ENCODE measurements at places on chromosomes 2 and 18.

GRCh38 chr18:7697306-7697705, 130.2 kb downstream of the PTPRM start:
- no peak for DNase-seq

- no peak for DNase-seq
Measured at GRCh38 chr2:46010925-46011490, 286.2 kb upstream of the EPAS1 start.

- no peak for DNase-seq
Measured at GRCh38 chr2:190682168-190682567, 33.3 kb downstream of the NAB1 start.

DNA sequence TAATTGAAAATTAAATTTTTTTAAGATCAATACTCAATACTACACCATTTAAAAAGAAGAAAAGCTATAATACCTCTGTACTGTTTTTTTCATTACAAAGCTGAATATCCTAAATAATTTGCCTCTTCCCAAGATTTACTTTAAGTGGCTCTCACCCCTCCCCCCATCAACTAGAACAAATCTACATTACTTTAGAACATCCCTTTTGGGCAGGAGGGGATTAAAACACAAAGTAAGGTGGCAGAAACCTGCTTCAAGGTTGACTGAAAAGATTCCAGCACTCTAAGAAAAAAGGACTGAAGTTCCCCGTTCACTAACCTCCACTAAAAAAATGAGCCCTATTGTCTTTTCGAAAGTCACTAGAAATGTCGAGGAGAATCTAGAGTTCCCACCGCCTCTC, 42.3 kb downstream of the SLC38A11 start:
- no peak for DNase-seq

DNA sequence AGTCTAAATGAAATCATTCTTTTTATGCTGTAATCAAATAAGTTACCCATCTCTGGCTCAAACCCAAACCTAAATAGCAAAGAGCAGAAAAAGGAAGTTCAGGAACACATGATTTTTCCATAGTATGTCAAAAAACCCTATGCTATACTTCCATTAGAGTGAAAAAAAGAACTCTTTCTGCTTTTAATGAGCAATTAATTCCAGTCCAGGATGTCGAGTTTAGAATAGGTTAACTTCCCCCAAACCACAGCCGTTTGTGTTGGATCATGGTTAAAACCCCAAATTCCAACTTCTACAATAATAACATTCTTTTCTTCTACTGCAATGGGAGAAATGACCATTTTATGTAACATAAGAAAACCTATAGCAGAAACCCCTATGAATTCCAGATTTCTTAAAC, 171.1 kb upstream of the NRP2 start:
- DNase-seq: no peak

GRCh38 chr2:86337244-86337835, at the start of gene REEP1:
Gene REEP1 (minus strand): TSS chr2:86337626. CDS start chr2:86337510, 116 bp downstream.
- DNase-seq: no peak

DNA sequence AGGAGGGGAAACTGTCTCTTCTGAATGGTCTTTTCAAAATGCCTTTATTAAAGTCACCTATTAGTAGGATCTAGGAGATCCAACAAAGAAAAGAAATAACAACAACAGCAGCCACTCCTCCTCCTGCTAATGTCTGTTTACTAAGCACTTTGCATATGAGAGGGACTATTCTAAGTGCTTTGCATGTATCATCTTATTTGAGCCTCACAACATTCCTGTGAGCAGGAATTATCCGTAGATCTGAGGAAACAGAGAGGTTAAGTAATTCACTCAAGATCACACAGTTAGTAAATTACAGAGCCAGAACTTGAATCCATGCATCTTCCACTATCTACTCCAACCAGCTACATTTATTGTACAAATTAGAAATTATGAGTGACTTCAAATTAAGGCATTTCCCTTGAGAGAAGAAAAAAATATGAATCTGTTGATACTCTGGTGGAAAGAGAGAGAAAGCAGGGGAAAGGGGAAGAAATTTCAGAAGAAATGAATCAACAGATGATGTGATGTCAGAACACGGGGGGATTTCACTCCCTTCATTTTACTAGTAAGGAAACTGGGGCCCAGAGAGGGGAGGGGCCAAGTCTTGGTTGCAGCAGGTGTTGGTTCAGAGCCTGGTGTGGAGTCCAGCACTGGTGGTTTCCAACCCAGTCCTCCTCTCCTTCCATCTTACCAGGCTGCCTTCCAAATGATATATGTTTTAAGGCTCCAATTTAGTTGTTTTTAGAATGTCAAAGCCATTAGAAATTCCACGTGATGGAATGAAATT, 49.7 kb downstream of the TSN start:
- DNase-seq: no peak

GRCh38 chr2:113283704-113284284, 5.1 kb upstream of the PAX8 start:
- no peak for DNase-seq

DNA sequence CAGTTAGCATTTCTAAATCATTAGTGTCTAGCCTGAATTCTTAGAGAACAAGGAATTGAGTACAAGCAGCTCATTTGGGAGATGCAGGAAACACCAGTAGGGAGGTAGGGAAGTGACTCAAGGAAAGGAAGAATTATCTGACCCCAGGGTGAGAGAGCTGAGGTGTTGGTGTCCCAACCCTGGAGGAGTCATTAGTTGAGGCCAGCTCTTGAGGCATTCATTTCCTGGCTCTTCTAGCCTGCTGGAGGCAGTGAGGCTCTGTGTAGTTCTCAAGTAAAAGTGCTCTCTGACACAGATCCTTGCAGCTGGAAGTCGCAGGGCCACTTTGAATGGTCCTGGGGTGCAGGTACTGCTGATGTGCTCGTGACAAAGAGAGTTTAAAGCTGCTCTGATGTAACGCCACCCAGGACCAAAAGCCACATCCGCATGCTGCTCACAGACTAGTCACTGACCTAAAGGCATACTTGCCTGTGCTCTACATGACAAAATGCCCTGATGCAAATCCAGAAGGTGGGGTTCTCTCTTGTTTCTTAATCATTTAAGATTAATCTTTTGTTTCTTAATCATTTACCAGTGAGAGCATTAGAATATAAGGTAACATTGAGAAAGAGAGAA, 299.5 kb upstream of the LYPD1 start:
- DNase-seq: no peak

GRCh38 chr2:45258311-45258710, 249.1 kb upstream of the SIX2 start:
- DNase-seq: no peak

DNA sequence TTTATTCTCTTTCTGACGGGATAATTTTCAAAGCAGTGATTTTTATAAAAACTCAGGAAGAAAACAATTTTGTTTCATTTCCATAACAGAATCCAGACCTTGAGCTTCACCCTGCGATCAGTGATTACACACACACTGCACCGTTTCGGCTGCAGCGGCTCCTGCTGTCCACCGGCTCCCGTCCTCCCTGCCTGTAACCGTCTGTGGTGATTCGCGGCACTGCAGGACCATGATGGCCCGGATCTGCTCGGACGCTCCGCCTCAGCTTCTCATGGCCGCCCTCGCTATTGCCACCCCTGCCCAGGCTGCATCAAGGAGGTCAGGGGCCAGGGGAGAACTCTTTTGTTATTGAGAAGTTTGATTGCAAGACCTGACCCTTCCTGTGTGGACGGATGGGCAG, 246.1 kb downstream of the TWIST2 start:
- no peak for DNase-seq

GRCh38 chr2:206096876-206097275, 10.9 kb upstream of the INO80D start:
- no peak for DNase-seq

DNA sequence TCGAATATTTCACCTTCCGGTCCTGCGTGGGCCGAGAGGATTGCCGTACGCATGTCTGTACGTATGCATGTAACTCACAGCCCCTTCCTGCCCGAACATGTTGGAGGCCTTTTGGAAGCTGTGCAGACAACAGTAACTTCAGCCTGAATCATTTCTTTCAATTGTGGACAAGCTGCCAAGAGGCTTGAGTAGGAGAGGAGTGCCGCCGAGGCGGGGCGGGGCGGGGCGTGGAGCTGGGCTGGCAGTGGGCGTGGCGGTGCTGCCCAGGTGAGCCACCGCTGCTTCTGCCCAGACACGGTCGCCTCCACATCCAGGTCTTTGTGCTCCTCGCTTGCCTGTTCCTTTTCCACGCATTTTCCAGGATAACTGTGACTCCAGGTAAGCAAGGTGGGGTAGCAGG, at the start of gene SERPINB5:
Gene SERPINB5 (plus strand): TSS at position 291 of the 400 bp plus-strand sequence. CDS start 7,471 bp downstream, outside the sequence.
- DNase-seq: no peak

- DNase-seq: no peak
Measured at GRCh38 chr2:22719396-22719795, 665.6 kb upstream of the KLHL29 start.
